ENCODE measurements at places on chromosomes 1 and 21. TPM values are rescaled to one million over a fixed set of nuclear protein-coding genes. Genes with fewer than 3 reads are reported as not detected.
A peak's percentile ranks its signal among the peaks of the same experiment; 100 is the strongest.

The TRABD2B gene
- 2.0 TPM for total RNA-seq

The LRRC7 gene
- 0.28 TPM for total RNA-seq

The RRP1 gene
- 77.7 TPM for total RNA-seq

The PALMD gene
- total RNA-seq, result 0.88 TPM

The ANKRD35 gene
- not detected for total RNA-seq

DNA sequence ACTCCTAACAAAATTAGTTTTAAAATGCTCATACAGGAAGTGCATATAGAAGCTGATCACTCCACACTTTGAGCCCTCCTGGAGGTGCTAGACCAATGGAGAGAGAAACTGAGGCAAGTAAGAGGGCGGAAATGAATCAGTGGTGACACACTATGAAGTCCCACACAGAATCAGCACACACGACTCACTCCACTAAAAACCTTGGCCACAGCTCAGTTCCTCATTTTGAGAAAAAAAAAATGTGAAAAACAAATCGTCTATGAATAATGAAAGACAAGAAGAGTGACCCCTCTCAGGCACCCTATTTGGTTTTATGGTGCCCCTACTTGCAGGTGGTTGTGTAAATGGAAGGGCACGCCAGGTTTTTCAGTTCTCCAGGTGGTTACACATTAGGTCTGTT lies 675.1 kb upstream of the BRINP3 start:
- no peak for DNase-seq

DNA sequence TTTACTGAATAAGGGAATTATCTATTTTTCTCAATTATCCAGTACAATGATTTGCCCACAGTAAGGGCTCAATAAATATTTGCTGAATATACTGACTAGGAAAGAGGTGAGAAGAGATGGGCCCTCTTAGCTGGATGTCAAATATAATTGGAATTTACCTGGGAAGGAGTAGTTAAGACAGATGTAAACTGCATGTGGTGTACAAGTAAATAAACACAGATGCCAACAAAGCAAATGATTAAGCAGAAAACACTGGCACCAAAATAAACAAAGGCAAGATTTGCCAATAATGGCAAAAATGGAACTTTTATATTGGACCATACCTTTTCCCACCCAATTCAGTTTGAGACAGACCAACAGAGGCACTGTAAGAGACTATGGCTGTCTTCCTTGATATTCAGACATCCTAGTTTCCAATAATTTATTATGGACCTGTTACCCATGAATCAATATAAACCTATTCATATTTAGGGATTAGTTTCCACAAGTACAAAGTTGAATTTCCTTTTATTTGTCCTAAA lies 7.4 kb downstream of the PNRC2 start:
- DNase-seq, result no peak

GRCh38 chr1:178072326-178072725 lies 21.6 kb upstream of the RASAL2 start:
- DNase-seq, result no peak

DNA sequence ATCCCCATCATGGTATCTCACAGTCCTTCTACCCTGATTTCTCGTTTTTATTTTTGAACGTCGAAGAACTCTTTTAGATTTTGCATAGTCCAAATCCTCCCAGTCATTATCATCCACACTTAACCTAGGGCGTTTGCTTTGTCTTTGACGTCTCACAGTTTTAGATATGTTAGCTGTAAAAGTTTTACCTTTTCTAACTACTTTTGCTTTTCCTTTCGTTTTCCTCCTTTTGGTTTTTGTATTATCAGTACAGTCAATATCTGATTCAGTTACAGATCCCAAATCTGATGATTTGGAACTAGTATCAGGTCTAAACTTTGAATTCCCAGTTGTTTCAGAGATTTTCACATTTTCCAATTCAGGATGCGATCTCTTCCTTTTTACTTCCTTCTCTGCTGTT lies 13.1 kb upstream of the PSMG1 start:
- no peak for DNase-seq

GRCh38 chr1:175019524-175019923 lies 3.7 kb downstream of the MRPS14 start:
- no peak for DNase-seq

- no peak for DNase-seq
Measured at GRCh38 chr1:5947978-5948680, 44.1 kb downstream of the NPHP4 start.

GRCh38 chr1:45306319-45306718 lies 20.4 kb upstream of the HPDL start:
- no peak for DNase-seq

GRCh38 chr1:46203738-46204405 lies 738 bp downstream of the LURAP1 start:
- DNase-seq, result no peak

- DNase-seq, result no peak
Measured at GRCh38 chr1:28782011-28782410, 30.0 kb upstream of the OPRD1 start.

GRCh38 chr1:25520446-25521061 lies 22.9 kb upstream of the LDLRAP1 start:
- peak; percentile 42 for DNase-seq

DNA sequence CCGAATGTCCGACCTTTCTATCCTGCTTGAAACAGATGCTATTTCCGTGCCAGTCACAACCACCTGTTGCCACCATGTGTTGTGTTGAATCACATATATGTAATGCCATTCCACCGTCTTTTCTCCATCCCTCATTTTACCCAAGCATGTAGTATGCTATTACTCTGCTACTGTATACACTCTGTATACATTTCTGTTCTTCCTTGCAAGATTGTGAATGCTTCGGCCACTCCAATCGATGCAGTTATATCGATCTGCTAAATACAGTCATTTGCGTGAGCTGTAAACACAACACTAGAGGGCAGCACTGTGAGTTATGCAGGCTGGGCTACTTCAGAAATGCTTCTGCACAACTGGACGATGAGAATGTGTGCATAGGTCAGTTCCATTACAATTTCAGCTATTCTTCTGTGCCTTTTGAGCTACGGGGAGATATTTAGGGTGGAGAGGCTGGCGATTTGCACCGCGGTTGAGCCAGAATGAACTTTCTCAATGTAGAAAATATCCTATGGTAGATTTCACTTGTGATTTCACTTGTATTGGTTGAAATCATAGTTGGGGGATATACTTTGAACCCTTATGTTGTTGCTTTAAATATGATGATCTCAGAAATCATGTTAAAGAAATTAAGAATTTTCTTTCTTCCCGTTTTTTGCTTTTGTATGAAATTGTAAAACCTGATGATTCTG lies 289.8 kb downstream of the NTNG1 start:
- peak; percentile 16 for DNase-seq

- DNase-seq, result no peak
Measured at GRCh38 chr21:26965907-26966581, 844 bp downstream of the ADAMTS5 start.
